ENCODE measurements at places on chromosomes 16 and 17. TPM values are rescaled to one million over a fixed set of nuclear protein-coding genes. Genes with fewer than 3 reads are reported as not detected.

PPP1R9B gene
- 61.3 TPM for total RNA-seq

KRTAP16-1 gene
- not detected for total RNA-seq

ATP2C2 gene
- not detected for total RNA-seq

UBB gene
- 2,497 TPM for total RNA-seq

PDILT gene
- total RNA-seq = not detected

OR1F1 gene
- total RNA-seq = not detected

CCL7 gene
- total RNA-seq = not detected

MAPT gene
- total RNA-seq = 8.3 TPM

PRPSAP2 gene
- total RNA-seq = 72.1 TPM

TPSB2 gene
- total RNA-seq = 16.7 TPM

PITPNM3 gene
- 1.9 TPM for total RNA-seq
